ENCODE measurements at places on chromosomes 13 and 19.
A peak's percentile ranks its signal among the peaks of the same experiment; 100 is the strongest.

- no peak for DNase-seq
Measured at GRCh38 chr19:55082020-55082851, 6.6 kb downstream of the EPS8L1 start.

DNA sequence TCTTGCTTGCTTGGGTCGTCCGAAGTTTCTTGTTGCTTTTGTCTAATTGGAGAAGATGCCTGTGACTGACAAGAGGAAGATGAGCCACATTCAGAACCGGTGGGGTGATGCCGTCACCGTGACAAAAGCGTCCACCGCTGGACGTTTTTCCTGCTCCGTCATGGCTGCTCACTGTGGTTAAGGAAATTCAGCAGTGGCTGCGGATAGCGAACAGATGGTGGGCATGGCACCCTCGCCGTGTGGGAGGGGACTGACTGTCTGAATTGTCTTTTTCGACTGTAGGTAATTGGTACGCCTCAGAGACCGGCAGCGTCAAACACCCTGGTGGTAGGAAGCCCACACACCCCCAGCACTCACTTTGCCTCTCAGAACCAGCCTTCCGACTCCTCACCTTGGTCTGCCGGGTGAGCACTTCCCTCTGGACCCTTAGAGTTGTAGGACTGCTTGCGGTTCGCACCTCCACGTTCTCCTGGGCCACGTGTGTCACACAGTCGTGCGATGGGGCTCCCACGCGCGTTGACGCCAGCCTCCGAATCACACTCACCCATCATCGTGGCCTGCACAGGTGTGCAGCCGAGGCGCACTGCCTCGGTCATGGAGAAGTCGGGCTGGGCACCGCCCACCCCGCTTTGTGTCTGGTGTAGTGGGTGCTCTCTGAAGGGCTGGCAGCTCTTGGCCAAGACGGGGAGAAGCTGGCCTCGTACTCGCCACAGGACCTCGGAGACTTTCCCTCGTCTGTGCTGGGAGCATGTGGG is 26.5 kb downstream of the ATP4B start:
- no peak for DNase-seq

DNA sequence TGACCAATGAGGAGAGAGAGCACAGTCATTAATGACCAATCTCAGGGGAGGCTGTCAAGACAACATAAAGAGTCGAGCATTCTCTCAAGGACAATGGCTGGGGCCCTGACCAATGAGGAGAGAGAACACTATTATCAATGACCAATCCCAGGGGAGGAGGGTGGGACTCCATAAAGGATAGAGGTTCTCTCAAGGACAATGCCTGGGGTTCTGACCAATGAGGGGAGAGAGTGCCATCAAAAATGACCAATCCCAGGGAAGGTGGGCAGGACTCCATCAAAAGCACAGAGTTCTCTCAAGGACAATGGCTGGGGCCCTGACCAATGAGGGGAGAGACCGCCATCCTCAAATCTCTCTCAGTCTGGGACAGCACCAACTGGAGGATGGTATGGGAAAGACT is 3.3 kb upstream of the KLK11 start:
- DNase-seq: no peak

DNA sequence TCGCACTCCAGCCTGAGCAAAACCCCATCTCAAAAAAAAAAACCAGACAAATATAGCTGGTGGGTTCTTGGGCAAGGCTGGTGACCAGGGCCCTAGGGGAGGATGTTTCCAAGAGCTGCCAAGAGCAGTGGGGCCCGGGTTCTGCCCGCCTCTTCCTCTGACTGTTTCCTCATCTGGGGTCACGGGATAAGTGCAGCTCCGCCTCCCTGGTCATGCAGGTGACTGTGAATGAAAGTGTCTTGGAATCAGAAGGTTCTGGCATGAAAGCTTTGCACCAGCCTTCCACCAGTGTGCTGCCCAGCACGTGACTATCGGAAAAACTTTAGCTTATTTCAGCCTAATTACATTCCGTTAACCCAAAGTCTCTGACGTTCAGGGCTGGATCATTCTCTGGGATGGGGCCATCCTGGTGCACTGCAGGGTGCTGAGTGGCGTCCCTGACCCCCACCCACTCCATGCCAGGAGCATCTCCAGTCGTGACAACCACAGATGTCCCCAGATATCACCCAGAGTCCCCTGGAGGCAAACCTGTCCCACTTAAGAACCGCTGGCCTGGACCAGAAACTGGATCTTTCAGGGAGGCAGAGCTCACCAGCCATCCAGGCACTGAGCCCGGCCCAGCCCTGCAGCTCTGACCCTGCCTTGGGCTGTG is 85.6 kb downstream of the GNG7 start:
- DNase-seq: no peak

DNA sequence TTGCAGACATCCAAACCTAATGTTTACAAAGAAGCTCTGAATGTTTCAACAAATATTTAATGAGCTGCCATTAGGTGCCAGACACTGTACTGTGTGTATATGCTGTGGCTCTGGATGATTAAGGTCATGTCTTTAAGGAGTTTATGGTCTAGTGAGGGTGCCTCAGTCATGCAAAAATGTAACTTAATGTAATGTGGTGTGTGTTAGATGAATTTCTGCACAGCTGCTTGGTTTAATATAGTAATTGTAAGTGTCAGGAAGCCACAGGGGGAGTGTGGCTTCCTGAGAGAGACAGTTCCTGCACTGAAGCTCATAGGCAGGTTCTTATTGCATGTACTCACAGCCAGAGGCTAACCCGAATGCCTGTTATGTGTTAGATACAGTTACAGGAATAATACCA is 43.3 kb downstream of the SPATA13 start:
- no peak for DNase-seq

DNA sequence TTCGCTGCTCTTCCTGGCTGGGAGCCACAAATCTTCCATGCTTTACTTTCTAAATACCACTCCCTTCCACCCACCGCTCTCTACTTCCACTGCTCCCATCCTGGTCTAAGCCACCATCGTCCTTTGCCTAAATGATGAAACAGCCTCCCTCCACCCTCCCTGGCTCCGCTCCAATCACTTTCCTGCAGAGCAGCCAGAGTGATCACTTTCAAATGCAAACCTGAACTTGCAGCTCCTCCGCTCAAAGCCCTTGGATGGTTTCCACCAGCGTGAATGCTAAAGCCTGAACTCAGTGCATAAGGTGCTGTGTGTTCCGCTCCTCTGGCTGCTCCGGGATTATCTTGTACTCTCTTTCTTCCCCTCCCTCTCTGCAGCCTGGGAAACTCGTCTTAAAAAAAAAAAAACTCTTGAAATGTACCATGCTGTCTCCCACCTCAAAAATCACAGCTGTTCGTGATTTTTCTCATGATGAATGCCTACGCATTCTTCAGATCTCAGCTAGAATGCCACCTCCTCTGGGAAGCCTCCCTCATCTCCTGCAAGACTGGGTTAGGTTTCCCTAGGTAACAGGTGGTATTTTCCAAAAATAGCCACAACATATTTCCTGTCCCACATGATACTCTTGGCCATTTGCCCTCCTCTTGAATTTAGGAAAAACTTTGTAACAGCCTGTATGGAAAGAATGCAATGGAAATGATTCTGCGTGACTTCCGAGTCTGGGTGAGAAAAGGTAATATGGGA is 3.7 kb upstream of the SIN3B start:
- peak; percentile 34 for DNase-seq

DNA sequence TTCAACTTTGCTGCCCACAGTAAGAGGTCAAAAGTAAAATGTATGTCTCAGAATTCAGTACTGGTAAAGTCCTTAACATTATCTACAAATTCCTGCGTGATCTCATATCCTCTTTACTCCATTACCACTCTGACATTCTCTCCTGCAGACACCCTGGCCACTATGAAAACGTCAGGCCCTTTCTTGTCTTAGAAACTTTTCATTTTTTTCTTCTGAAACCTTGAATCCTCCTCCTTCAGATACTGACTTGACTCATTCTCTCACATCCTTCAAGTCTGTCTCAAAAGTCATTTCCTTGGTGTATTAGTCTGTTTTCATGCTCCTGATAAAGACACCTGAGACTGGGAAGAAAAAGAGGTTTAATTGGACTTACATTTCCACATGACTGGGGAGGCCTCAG is 262.3 kb downstream of the POU4F1 start:
- DNase-seq: no peak

DNA sequence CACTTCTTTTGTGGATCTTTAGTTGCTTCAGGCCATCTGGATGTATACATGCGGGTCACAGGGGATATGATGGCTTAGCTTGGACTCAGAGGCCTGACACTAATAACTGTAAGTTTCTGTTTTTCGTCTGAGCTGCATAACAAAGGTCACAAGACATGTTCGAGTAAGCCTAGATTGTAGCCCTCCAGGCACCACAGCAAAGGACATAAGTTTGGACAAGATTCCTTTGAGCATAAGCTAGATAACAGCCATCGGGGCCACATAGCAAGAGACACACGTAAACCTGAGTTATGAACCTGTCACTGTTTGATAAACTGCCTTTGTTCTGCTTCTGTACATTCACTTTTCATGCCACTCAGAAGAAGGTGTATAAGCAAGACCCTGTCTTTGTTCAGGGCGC is 14.6 kb downstream of the IGFL3 start:
- DNase-seq: no peak
